ENCODE measurements at places on chromosomes 11 and 22. TPM values are rescaled to one million over a fixed set of nuclear protein-coding genes. Genes with fewer than 3 reads are reported as not detected.

The P2RY6 gene
- not detected for total RNA-seq

The MYO18B gene
- not detected for total RNA-seq

The YIF1A gene
- total RNA-seq: 299 TPM

- no peak for DNase-seq
These were observed 11.4 kb downstream of the DGAT2 start for GRCh38 chr11:75779960-75780359.

DNA sequence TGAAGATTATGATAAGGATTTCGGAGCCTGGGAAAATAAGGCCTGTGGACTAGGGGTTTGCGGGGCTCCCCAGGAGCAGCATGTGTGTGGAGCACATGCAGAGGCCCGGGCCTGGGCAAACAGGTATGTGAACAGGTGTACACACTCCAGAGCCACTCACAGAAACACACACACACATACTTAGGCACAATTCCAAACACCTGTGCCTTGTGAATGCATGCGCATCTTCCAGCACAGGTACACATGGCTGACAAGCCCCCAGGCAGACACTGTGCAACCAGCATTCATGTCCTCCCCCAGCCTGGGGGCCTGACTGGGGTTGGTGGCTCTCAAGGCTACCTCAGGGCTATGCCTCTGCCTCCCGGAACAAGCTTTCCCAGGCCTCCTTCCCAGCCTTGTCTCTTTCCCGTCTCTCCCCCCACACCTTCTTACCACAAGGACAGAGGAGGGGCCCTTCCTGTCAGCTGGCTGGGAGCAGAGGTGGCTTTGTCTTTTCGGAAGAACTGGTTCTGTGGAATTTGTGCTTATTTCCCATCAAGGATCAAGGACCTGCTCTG lies 2.6 kb upstream of the P2RY6 start:
- DNase-seq: no peak

All from HT-29 (cell line).